NCI-H146 (cell line): ENCODE measurements at places on chromosomes 11 and 22.
A peak's percentile ranks its signal among the peaks of the same experiment; 100 is the strongest.

- DNase-seq: no peak
Observed at GRCh38 chr11:65207918-65208784, 26.4 kb downstream of the CAPN1 start.

DNA sequence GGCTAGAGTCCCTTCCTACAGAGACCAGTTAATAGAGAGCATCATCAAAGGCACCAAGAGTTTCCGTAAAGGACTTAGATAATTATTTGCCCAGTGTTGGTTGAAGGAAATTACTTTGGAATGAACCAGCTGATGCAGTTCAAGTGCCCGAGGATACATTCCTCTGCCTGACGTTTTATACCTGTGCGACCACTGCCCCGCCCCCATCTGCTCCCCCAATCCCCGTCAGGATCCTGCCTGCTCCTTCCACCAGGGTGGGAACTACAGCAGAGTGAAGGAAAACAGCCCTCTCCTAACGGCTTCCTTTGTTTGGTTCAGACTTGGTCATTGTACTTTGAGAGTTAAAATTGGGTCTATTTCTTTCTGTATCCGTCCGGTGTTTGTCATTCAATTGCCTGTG is 761.5 kb downstream of the NTM start:
- peak; percentile 69 for DNase-seq

DNA sequence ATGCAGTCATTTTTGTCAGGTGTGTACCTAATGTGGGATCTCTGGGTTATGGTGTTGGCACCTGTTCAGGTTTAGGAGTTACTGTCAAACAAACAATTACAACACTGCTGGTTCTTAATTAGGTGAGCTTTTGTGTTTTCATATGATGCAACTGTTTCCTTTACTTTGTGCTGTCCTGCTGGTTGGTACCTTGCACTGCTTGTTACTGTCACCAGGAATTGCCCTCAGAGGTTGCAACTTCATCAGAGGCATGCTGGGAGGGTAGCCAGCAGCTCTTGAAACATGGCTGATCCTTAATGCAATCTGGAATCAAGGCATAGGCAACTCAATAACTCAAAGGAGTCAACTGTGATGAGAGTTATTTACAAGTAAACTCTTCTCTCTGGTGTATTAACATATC is 400.3 kb downstream of the MIAT start:
- DNase-seq: peak; percentile 1

DNA sequence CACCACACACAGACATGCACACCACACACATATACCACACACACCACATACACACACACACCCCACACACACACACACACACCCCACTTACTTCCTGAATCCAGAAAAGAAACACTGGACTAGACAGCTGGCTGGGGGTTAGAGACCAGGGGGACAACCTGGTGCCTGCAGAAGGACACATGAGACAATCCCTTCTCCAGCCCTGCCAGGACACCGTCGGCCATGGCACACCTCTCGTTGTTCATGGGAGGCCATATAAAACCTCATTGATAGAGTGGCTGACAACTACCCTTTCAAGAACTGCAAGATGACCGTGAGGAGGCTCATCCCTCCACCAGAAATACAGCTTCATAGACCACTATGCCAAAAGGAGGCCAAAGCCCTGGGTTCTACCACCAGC is 54.3 kb downstream of the IGSF9B start:
- DNase-seq: no peak

- no peak for DNase-seq
Observed at GRCh38 chr22:46979506-46979905, 217.1 kb downstream of the TBC1D22A start.
